ENCODE measurements at places on chromosomes 7 and 10.

DNA sequence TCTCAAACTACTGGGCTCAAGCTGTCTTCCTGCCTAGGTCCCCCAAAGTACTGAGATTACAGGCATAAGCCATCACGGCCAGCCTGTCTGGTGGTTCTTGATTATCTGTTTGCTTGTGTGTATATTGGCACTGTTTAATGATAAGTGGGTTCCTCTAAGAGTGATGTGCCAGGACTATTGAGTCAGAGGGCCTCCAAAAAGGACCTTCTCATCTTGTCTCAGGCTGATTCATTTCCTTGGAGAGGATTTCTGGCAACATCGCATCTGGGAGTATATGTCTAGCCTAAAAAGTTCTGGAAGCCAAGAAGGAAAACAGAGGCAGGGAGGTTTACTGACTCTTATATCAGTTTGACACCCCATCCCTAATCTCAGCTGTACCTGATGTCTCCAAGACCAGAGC, 27.1 kb upstream of the AKAP9 start:
- no peak for DNase-seq

DNA sequence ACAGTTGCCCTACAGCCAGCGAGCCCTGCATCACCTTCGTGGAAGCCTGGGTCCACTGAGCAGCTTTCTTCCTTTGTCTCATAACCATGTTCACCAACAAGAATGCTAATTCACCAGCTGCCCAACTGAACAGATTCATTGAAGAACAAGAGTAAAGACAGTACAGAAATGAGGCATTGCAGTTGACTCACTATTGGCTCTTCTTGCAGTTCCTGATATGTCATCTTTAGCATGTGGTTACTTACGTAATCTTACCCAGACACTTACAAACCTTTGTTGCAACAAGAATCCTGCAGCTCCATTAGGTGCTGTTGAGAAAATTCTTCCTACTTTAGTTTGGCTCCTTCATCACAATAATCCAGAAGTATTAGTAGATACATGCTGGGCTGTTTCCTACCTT, 174.0 kb upstream of the TPK1 start:
- DNase-seq: no peak

- no peak for DNase-seq
Observed at GRCh38 chr7:149197675-149198074, 2.3 kb downstream of the ZNF282 start.

GRCh38 chr7:118696879-118697278, 472.4 kb downstream of the ANKRD7 start:
- DNase-seq: no peak

DNA sequence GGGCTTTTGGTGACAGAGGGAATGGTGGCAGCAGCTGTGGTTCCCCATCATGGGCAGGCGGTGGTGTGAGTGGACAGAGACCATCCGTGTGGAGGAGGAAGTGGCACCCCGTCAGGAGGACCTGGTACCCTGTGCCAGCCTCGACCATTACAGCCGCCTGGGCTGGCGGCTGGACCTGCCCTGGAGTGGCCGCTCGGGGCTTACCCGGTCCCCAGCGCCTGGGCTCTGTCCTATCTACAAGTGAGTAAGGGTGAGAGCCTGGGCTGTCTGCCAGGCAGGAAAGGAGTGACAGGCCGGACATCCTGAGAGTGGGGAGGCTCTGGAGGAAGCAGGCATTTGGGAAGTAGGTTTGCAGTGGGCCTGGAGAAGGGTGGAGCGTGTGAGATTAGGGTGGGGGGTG, 2.9 kb upstream of the ZNF467 start:
- DNase-seq: no peak

GRCh38 chr7:32559480-32559879, 64.2 kb downstream of the AVL9 start:
- DNase-seq: no peak

GRCh38 chr7:44750921-44751571, 2.4 kb downstream of the ZMIZ2 start:
- DNase-seq: peak; percentile 65

- no peak for DNase-seq
Observed at GRCh38 chr7:126570845-126571244, 681.9 kb downstream of the GRM8 start.

- no peak for DNase-seq
Observed at GRCh38 chr7:134820778-134821177, 41.3 kb downstream of the CALD1 start.

GRCh38 chr7:39527296-39527695, 38.9 kb upstream of the YAE1 start:
- DNase-seq: no peak

DNA sequence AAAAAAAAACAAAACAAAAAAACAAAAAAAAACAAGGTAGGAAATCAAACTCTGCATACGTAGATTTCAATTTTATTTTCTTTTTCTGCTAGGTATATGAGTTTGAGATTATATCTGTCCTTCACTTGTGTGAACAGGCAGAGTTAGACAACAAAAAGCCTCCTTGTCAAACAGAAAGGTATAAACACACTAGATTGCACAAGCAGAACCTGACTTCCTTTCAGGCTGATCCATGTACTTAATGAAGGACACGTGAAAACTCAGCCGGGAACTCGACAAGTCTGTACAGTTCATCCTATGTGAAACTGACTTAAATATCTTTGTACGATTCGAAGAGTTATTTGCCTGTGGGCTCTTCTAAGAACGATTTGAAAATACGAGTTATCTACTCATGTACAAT, 254.1 kb downstream of the ARL4A start:
- no peak for DNase-seq

- no peak for DNase-seq
Observed at GRCh38 chr7:151091431-151091830, 5.2 kb downstream of the AGAP3 start.

GRCh38 chr10:5545778-5546710, 21.3 kb downstream of the CALML3 start:
- DNase-seq: no peak

- no peak for DNase-seq
Observed at GRCh38 chr10:1576467-1577372, 160.6 kb downstream of the ADARB2 start.

DNA sequence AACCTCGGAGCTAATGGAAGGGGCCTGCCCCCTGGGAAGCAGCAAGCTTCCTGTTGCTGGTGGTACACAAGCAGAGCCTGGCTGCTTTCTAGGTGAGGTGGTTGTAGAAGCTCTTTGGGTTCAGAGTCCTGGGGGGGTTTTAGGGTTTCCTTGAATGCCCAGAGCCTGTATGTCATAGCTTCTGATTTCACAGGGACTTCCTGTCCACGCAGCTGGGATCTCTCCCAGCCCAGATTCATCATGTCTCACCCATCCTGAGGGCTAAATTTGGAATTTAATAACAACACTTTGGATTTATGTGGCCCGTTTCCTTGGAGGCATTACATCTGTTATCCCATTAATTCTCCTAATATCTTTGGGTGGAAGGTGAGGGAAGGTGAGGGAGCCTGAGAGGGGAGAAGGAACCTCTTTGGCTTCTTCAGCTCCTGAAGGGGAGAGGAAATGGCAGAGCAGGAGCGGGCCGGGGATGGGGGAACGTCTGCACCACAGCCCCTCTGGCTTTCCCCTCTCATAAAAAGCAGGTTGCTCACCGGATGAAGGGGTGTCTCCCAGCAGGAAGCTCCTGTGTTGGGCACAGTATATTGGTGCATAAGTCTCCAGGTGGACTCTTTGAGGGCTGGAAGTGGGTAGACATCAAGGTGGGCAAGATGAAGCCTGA, 19.7 kb downstream of the RPS24 start:
- DNase-seq: no peak

DNA sequence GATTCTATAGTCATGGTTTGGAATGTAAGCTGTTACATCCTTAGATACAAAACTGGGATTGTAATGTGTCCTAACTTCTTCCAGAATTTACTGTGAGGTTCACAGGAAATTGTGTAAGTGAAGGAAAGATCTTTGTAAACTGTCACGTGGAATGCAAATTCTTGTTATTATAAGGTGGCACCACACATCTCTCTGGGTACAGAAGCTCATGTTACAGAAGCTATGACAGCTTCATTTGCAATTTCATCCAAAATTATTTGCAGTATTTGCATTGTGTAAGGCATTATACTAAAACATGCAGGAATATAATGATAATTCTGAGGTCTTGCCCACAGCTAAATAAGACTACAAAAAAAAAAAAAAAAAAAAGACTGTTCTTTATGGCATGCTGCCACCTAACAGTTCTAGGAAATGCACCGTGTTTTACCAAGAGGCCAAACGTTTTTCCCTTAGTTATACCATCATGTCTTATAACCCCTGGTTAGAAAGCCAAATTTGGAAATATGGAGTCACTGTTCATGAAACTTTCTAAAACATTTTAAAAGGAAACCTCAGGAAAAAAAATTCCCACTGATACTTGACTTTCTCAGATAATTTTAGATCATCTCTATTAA, 17.6 kb downstream of the MINDY3 start:
- no peak for DNase-seq

GRCh38 chr10:12408472-12408871, 59.1 kb downstream of the CAMK1D start:
- DNase-seq: no peak

GRCh38 chr10:650441-650851, 39.0 kb downstream of the DIP2C start:
- no peak for DNase-seq

DNA sequence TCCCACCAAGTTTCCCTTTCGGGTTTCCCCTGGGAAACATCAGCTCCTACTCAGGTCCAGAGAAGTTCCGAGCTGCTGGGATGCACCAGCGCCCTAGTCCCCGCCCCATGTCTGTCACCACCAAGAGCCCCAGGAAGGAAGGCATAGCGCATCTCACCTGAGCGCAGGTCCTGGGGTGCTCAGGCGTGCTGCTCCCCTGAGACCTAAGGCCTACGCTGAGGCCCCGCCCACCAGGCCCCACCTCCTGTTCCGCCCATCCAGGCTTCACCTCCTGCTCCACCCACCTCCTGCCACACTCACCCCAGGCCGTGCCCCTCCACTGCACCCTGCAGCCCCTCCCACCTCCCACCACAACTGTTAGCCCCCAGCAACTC, 1.2 kb upstream of the TFR2 start:
- DNase-seq: peak; percentile 11

- DNase-seq: no peak
Observed at GRCh38 chr7:36462551-36463137, 73.0 kb downstream of the ANLN start.

DNA sequence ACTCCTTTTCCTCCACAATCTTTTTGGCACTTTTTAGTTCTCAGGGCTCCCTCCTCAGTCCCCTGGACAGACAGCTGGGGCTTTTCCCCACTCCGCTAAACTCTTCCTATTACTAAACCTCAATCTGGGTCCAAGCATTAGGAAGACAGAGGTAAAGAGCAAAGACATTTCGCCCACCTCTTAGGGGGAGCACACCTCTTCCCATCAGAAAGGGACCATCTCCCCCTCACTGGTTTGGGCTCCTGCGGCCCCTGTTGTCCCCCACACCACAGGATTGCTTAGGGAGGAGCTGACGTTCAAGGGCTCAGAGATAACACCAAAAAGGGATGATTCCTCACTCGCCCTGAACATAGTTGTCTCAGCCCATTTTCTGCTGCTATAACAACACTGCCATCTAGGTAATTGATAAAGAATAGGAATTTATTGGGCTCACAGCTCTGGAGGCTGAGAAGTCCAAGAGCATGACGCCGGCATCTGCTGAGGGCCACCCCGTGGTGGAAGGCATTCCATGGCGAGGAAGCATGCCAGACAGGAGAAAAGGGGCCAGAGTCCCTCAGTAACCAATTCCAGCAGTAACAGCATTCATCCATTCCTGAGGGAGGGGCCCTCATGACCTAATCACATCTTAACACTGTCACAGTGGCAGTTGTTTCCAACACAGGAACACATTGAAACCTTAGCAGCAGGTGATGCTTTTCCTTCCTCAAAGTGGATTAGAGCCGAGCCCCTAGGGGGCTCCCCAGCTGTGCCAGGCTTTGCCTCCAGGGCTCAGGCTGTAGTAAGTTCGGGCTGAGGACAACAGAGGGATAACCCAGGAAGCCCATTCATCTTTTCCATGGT, 209.6 kb downstream of the EBF3 start:
- no peak for DNase-seq
